NCI-H187 (cell line): ENCODE measurements at places on chromosomes 2 and 18.

DNA sequence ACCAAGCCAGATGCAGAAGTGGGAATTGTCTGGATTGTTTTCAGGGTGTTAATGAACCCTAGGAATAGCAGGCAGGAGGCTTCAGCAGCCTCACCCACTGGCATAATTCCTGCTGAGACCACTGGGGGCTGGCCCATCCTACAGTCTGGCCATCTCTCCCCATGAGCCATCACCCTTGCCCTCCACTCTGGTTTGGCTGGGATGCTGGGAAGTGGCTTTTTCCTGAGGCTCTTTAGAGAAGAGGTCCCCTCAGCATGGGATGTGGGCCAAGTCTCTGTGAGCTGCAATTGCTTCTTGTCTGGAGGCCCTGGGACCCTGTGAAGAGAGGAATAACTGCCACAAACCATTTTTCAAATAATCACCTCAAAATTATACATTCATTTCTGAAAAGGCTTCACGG lies 4.0 kb downstream of the TCF7L1 start:
- no peak for DNase-seq

- DNase-seq, result no peak
These were observed 98.4 kb upstream of the SP3 start for GRCh38 chr2:174063492-174064092.

- DNase-seq, result no peak
These were observed 157.7 kb downstream of the HNMT start for GRCh38 chr2:138121666-138122661.

GRCh38 chr2:240585101-240585500 lies 1.4 kb upstream of the CAPN10 start:
- DNase-seq, result no peak

DNA sequence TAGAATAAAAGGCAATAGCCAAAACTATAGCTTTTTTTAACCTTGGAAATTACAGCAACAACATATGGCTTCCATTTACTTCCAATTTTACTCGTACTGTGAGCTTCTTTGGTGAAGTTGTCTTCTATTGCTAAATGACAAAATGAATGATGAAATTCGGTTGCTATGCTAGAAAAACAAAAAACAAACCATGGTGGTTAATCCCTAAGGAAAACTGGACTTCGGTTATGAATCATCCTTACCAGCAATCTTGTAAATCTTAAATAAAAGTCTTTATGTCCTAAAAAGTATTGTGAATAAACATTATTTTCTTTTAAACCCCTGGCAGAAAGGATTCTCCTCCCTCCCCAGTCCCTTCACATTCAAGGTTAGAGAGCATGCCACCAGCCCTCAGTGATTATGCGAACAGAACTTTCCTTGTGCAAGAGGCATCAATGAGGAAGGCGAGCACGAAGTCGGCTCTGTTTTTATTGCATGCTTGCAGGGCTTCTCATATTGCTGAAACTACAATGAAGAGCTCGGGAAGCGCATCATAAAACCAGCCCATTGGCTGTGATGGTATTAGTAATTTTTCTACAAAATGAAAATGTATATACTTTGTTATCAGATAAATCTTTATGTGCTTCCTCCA lies 62.9 kb downstream of the ZNF521 start:
- DNase-seq, result no peak

DNA sequence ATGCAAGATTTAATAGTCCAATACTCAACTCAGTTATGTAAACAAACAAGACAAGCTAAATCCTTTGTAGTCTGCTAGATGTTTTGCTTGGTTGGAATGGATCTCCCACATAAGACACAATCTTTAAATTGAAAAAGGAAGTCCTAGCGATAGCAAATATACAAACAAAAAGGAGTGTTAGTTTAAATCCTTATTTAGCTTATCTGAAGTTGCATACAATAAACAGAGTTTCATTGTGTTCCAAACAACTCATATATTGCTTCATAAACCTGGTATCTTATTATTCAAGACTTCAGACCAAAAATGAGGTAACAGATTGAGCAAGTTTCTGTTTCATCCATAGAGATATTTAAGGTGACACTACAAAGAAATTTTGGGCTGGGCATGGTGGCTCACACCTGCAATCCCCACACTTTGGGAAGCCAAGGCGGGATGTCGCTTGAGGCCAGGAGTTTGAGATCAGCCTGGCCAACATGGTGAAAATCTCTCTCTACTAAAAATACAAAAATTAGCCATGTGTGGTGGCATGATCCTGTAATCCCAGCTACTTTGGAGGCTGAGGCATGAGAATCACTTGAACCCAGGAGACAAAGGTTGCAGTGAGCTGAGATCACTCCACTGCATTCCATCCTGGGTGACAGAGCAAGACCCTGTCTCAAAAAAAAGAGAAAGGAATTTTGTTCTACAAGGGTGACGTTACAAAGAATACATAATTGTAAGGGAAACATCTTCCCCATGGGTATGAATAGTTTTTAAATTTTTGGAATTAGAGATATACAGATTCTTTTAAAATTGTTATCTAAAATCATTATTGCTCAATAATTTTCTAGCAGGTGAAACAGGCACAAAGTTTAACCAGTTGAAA lies 150.5 kb upstream of the L3MBTL4 start:
- DNase-seq, result no peak

- DNase-seq, result no peak
These were observed 65.8 kb downstream of the ALMS1 start for GRCh38 chr2:73451263-73451972.

DNA sequence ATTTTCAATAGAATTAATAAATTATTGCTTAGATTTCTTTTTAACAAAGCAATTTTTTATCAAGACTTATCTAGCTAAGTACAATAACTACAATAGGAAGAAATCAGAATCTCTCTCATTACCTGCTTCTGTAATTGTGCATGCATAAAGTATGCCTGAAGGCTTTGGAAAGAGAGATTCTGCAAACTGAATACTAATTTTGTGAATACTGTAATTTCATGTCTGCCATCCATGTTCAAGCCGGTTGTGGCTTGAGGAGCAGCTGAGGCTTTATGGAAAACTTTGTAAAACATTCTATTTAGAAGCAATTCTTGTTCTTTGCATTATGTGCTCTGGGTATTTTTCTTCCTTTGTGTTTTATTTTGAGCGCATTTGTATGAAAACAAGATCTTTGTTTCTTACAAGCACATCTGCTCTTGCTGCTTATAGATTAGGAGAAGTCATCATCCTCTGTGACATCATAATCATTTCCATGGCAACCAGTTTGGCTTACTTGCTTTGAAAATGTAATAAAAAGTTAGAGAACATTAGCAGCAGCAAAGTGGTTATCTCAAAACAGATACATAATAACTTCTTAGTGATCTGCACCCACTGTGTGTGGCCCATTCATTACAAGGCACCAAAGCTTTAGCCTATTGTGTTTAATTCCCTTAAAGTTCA lies 16.0 kb upstream of the IKZF2 start:
- DNase-seq, result no peak
